ENCODE measurements at places on chromosomes 3 and 15. TPM values are rescaled to one million over a fixed set of nuclear protein-coding genes. Genes with fewer than 3 reads are reported as not detected.

The FOXL2 gene
- not detected for polyA plus RNA-seq

The FETUB gene
- polyA plus RNA-seq, result 28.6 TPM

The LYZL4 gene
- not detected for polyA plus RNA-seq

The C3orf49 gene
- not detected for polyA plus RNA-seq

The TEX55 gene
- polyA plus RNA-seq, result not detected

The TMEM108 gene
- polyA plus RNA-seq, result 0.05 TPM

DNA sequence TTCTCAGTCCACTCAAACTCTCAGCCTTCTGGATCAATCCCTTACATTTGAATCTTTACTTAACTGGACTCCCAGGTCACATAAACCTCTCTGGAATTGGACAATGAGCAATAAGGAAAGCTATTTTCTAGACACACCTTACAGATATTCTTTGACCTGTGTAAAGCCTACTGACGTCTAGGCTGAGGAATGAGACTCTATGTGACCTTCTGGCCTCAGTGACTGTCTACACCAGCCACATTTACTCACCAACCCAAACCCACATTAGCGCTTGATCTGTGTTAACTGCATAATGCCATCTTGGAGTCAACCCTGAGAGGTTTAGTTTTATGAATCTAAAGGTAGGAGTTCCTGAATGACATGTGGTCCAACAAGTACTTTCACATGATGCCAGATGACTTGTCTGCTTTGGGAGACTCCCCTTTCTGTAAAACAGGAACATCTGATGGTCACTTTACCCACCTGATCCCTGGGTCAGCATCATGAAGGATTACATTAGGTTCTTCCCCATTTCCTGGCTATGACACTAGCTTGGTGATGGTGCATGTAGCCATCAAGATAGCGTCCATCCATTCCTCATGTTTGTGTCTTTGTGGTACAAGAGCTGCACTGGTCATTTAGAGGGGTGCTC, 11.4 kb upstream of the COMMD2 start:
- no peaks in the 10 kb centered on the region for H3K4me1 ChIP-seq
- DNase-seq, result no peak
- H3K36me3 ChIP-seq, result no peaks in the 10 kb centered on the region
- no peak overlapping the region for H3K27ac ChIP-seq
- no peaks in the 10 kb centered on the region for H3K27me3 ChIP-seq

DNA sequence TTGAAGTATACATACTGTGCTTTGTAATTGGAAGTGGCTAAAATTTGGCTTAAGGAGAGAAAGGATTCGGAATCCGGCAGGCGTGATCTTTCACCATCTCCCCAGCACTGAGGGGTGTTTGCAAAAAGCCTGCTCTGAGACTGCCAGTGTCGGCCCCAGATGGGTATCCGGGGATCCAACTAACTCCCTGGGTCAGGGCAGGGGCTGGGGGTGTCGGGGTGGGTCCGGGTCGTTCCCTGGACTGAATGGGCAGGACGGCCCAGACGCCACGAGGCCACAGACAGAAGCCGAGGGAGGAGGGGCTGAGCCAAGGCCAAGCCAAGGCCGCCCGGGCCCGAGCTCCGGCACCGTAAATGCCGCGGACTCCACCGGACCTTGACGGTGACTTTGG, 349 bp downstream of the PPIB start:
- H3K27ac ChIP-seq, result peak overlapping the region; percentile 71
- peak overlapping the region; percentile 93 for H3K4me3 ChIP-seq
- no peak for DNase-seq
- H3K36me3 ChIP-seq, result peaks cover 25% of the 10 kb centered on the region

DNA sequence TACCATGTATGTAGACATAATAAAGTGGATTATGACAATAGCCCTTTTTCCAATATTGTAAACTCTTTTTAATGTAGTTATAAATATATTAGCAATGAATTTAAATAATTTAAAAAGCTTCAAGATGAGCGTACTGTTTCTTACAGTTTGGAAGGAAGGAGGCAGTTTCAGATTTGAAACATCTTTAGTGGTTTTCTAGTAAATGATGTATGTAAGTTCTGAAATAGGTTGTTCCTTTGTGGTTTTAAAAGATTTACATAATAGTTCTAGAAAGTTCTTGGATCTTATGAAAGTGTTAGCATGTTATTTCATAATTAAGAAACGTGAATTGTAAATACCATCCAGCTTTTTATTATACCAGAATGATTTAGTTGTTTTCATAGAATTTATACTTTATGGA, 16.0 kb downstream of the DNAJC19 start:
- no peak overlapping the region for H3K4me3 ChIP-seq
- peaks cover 24% of the 10 kb centered on the region for H3K36me3 ChIP-seq
- H3K27ac ChIP-seq, result no peak overlapping the region

DNA sequence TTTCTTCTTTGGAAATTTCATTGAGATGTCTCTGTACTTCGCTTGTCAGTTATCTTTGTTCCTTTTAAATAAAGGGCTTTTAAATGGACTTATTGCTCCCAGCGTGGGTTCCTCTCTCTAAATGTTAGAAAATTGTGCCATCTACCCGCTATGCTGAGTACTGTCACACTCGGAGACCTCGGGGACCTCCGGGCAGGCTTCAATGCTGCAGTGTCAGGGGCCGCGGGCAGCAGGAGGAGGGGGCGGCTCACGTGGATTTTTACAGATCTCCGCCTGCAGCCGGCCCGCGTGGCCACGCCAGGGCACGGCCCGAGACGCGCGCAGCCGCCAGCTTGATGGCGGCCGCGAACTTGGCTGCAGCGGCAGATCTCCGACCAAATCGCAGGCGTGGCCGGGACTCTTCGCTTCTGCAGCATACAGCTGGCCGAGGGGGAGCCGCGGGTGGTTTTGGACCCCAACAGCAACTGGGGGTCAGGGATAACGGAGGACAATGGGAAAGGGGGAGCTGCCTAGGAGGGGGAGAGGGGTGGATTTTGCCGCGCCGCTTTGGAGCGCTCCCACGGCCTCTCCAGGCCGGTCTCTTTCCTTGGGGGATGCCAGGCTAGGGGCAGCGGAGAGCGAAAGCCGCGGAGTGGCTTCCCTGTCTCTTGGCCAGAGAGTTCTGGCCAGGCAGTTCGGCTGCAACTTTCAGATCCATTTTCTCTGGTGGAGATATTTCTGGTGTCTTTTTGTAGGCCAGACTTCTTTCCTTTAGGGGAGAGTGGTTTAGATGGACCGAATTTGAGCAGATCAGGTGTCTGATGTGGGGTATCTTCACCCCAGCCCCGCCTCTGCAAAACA, 15.3 kb downstream of the NR2F2 start:
- H3K27me3 ChIP-seq, result no peaks in the 10 kb centered on the region
- peak overlapping the region; percentile 73 for H3K27ac ChIP-seq
- DNase-seq, result no peak

- no peaks in the 10 kb centered on the region for H3K27me3 ChIP-seq
- peaks cover 6% of the 10 kb centered on the region for H3K4me1 ChIP-seq
- no peak for DNase-seq
- H3K27ac ChIP-seq, result no peak overlapping the region
- no peak overlapping the region for H3K4me3 ChIP-seq
Measured at GRCh38 chr15:34717729-34718128, 37.1 kb downstream of the GJD2 start.

DNA sequence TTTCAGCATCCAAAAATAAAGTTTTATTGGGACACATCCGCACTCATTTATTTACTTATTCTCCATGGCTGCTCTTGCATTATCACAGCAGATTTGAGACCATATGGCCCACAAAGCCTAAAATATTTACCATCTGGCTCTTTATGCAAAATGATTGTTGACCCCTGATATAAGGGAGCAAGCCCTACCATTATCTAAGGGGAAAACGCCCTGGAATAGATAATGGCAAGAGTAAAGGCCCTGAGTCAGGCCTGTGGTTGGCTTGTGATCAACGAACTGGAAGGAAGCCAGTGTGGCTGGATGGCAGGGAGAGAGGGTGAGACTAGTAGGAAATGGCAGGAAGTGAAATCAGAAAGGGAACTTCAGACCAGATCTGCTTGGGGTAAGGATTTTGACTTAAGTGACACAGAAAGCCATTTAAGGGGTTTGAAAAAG, 24.6 kb upstream of the DMXL2 start:
- H3K36me3 ChIP-seq, result no peaks in the 10 kb centered on the region
- no peaks in the 10 kb centered on the region for H3K4me1 ChIP-seq
- no peak overlapping the region for H3K4me3 ChIP-seq
- H3K27ac ChIP-seq, result no peak overlapping the region

GRCh38 chr3:54506603-54507002, 384.3 kb downstream of the CACNA2D3 start:
- H3K27me3 ChIP-seq, result peaks cover 4% of the 10 kb centered on the region
- H3K27ac ChIP-seq, result no peak overlapping the region
- H3K4me1 ChIP-seq, result no peaks in the 10 kb centered on the region
- no peak overlapping the region for H3K4me3 ChIP-seq
- no peak for DNase-seq

GRCh38 chr3:194140520-194141414, 4.8 kb downstream of the HES1 start:
- H3K36me3 ChIP-seq, result no peaks in the 10 kb centered on the region
- peak overlapping the region; percentile 92 for H3K27ac ChIP-seq
- peaks cover 36% of the 10 kb centered on the region for H3K4me1 ChIP-seq
- peak overlapping the region; percentile 42 for H3K4me3 ChIP-seq
- DNase-seq, result peak; percentile 58
- no peaks in the 10 kb centered on the region for H3K27me3 ChIP-seq

DNA sequence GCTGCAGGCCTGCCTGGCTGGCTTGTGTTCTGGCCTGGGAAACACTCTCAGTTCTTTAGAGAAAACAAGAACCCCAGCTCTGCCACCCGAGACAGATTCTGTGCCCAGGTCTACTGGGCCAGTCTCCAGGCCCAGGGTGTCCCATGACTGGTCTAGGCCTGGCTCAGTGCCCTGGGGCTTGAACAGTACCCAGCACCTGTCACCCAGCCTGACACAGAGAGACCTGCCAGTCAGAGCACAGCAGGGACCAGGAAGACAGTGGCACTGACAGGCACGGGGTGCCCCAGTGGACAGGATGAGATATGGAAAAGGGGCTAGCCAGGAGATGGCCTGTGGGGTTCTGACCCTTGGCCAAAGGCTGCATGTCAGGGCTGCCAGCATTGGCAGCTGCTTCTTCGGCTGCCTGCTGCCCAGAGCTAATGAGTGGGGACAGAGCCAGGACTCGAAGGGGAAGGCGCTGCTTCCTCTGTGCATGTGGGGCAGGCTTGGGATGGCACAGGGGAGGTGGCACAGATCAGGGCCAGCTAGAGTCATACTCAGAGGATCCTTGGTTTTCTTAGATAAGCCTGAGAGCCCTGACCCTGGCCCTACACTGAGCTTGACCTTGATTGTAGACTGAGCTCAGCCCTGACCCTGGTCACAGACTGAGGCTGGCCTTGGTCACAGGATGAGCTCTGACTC, 15.1 kb downstream of the CCDC33 start:
- H3K27ac ChIP-seq, result no peak overlapping the region
- no peaks in the 10 kb centered on the region for H3K36me3 ChIP-seq
- H3K4me1 ChIP-seq, result no peaks in the 10 kb centered on the region
- no peaks in the 10 kb centered on the region for H3K27me3 ChIP-seq

- no peak overlapping the region for H3K27ac ChIP-seq
- peaks cover 11% of the 10 kb centered on the region for H3K4me1 ChIP-seq
- H3K27me3 ChIP-seq, result no peaks in the 10 kb centered on the region
- no peak for DNase-seq
- no peaks in the 10 kb centered on the region for H3K36me3 ChIP-seq
Measured at GRCh38 chr3:42503957-42504333, 1.5 kb downstream of the VIPR1 start.

- no peaks in the 10 kb centered on the region for H3K27me3 ChIP-seq
- peaks cover 2% of the 10 kb centered on the region for H3K36me3 ChIP-seq
- no peak for DNase-seq
- no peak overlapping the region for H3K27ac ChIP-seq
- H3K4me1 ChIP-seq, result no peaks in the 10 kb centered on the region
Measured at GRCh38 chr15:58171476-58172061, 33.4 kb downstream of the AQP9 start.

- DNase-seq, result no peak
- no peaks in the 10 kb centered on the region for H3K36me3 ChIP-seq
- peaks cover 4% of the 10 kb centered on the region for H3K27me3 ChIP-seq
- no peak overlapping the region for H3K27ac ChIP-seq
- H3K4me1 ChIP-seq, result no peaks in the 10 kb centered on the region
- H3K4me3 ChIP-seq, result no peak overlapping the region
Measured at GRCh38 chr15:25714538-25714840, 148.6 kb downstream of the ATP10A start.

DNA sequence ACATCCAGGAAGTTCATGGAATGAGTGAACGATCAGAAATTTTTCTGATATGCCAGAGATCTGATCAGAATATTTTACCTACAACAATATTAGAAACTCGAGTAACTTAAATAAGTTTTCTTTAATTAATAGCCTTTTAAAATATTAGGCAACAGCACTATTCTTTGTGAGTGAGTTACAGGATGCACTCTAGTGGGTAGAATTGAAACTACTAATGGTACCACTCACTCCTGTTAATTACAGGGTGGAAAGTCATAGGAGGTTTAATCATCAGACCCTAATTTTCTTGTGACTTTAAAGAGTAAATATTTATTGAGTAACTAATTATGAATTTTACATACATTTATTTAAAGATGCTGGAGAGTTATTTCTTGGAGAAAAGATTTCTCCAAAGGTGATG, 217.3 kb downstream of the CACNA2D3 start:
- H3K4me3 ChIP-seq, result no peak overlapping the region
- H3K4me1 ChIP-seq, result no peaks in the 10 kb centered on the region
- H3K27ac ChIP-seq, result no peak overlapping the region
- H3K27me3 ChIP-seq, result no peaks in the 10 kb centered on the region
- DNase-seq, result no peak
- no peaks in the 10 kb centered on the region for H3K36me3 ChIP-seq

DNA sequence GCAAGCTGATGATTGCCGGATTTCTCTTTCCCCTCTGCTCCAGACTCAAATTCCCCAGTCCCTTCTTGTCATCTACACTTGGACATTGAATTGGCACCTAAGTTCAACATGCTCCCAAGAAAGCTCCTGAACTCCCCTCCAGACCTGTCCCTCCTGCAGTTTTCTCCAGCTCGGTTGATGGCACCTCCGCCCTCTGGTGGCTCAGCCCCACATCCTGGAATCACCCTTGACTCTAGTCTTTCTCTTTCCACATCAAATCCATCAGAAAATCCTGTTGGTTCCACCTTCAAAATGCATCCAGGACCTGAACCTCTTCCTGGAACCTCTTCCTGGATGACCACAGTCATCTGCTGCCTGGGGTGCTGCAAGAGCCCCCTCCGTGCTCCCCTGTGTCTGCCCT, 60.1 kb downstream of the RASGRF1 start:
- H3K27me3 ChIP-seq, result no peaks in the 10 kb centered on the region
- no peaks in the 10 kb centered on the region for H3K4me1 ChIP-seq
- no peak for DNase-seq
- no peak overlapping the region for H3K4me3 ChIP-seq
- H3K27ac ChIP-seq, result no peak overlapping the region

- peaks cover 6% of the 10 kb centered on the region for H3K4me1 ChIP-seq
- no peaks in the 10 kb centered on the region for H3K36me3 ChIP-seq
Measured at GRCh38 chr15:74997141-74997540, 1.8 kb downstream of the SCAMP5 start.
